LHCN-M2 (cell line): ENCODE measurements at places on chromosomes 3 and 15.

DNA sequence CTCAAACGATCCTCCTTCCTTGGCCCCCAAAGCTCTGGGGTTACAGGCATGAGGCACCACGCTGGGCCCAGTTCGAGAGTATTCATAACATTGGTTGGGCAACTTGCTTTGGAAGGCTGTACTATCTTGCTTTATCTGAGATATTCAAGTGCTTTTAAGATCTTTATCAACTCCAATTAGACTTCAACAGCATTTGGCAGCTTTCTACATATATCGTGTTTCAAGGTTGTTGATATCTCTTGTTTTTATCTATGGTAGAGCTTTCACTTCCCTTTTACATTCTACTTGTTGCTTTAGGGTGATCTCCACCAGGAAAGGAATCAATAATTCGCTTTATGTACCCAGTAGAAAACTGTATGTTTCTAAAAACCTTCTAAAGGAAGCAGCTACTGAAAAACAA is 395.3 kb downstream of the IL5RA start:
- DNase-seq: no peak

GRCh38 chr3:115912372-115912771 is 289.1 kb downstream of the GAP43 start:
- peak; percentile 36 for DNase-seq

GRCh38 chr3:43871627-43872245 is 181.0 kb downstream of the ABHD5 start:
- no peak for DNase-seq

DNA sequence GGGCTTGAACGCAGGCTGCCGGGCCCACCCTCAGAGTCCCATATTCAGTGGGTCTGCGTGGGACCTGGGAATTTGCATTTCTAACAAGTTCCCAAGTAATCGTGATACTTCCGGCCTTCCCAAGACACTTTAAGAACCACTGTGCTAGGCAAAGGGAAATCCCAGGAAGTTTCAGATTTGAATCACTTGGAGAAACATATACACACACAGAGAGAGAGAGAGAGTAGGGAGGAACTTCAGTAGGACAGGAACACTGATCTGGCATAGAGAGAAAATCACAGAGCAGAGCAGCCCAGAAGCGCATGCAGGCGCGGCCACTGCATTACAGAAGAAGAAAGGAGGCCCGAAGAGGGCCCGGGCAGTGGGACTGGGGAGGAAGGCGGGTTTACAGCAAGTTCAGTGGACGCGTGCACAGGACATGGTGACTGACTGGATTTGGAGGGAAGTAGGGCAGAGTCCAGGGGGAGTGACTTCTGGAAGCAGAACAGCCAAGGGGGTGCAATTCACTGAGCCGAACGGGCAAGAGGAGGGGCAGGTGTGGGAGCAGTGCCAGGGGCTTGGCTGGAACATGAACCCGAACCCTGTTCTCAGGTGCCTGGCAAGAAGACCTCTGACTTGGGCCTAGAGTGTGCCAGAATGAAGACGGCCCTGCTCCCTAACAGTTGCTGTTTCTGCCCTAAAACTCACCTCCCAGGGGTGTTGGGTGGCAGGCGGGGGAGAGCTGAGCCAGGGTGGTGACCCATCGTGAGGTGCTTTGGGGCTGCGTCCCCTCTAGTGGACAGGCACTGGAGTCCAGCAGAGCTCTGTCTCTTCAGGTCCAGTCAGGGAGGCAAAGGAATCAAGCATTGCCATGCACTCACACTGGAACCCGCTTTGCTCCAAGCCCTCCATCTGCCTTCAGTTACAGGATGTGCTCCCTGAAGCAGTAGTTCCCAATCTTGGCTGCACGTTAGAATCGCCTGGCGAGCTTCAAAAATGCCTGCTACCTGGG is 101.3 kb upstream of the HES1 start:
- DNase-seq: no peak
